ENCODE measurements at places on chromosomes 1 and 21.

DNA sequence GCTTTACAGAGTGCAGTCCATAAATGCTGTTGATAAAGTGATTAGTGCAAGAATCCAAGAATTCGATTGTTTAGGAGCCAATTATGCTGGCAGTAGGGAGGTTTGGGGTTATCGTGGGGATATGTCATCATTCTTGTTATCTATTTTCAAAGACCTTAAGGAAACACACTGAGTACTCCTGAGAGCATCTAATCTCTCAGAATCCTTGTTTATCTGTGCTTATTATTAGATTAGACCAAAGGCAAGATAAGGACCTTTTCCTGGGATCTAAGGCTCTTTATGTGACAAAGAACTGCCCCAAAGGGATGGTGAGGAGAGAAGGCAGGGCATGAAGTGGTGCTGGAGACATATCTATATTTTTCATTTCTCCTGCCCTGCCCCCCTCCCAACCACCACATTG lies 139.1 kb downstream of the TSEN15 start:
- no peak for DNase-seq

- DNase-seq: no peak
Measured at GRCh38 chr1:15139654-15140350, 13.7 kb upstream of the TMEM51 start.

DNA sequence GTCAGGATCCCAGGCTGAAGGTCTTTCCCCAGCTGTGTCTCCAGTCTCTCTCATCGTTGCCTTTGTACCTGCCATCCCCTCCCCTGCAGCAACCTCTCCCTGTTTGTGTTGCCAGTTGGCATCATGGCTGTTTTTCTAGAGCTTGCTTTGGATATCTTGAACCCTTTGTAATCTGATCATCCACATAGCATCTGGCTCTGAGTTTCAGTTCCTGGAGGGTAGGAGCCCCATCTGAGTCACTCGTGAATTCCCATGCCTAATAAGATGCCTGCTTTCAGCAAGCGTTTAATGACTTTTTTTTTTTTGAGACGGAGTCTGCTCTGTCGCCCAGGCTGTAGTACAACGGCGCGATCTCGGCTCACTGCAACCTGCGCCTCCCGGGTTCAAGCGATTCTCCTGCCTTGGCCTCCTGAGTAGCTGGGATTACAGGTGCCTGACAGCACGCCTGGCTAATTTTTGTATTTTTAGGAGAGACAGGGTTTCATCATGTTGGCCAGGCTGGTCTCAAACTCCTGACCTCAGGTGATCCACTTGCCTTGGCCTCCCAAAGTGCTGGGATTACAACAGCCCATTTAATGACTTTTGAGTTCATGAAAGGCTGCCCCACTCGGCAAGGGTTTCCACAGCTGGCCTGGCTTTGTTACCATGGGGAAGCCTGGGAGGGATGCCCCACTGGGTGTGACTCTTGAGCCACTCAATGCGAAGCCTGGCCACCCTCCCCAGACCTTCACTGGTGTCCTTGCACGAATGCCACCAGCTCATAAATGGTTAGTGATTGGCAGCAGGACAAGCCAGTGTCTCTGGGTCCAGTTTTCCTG lies 11.9 kb downstream of the ALPL start:
- no peak for DNase-seq

DNA sequence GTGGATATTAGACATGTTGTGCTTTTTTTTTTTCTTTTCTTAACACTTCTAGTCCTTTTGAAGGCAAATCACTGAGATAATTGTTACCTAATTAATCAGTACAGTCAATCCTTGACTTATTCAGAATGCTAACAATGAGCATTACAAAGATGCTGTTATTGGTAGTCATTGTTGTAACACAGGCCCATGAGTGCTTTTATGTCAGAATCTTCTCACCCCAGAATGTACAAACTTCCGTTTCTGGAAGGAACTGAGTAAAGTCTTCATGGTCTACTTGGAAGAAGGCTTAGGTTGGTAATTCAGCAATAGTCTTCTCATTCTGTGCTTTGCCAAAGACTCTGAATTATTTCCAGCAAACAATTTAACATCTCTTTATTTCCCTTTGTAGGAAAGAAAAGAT lies 3.1 kb downstream of the KCNK1 start:
- DNase-seq: no peak

DNA sequence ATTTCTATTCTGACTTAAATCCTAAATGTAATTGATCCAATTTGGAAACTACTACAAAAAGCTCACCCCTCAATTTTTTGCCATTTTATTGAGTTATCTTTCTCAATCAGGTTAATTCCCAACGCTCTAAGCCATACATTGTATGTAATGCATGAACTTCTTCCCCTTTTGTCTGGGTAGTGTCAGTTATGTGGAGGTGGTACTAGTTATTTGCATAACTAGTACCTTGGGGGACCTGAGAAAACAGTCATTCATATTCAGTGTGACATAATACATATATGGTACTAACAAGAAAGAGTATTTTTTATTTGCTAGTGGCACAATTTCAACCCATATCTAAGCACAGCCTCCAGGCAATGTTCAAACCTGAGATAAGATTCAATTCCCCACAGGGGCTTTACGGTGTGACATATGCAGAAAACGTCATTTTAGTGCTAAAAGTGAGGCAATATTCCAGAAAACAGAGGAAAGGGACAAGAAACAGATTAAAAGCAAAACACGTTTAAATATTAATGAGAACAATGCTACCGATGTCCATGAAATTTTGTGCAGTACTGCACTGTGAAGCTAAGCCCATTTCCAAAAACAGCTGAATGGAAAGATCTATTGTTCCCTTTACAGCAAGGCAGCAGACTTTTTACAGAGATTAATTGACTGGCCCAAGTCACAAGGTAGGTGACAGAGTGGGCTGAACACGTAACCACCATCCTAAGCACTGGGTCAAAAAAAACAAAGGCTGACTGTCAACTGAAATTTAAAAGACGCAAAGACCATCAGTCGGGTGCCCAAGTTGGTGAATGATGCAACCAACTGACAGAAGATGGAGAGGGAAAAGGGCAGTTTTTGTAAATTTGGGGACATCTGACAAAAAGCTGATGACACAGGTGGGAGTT lies 1.4 kb downstream of the HLCS start:
- no peak for DNase-seq

DNA sequence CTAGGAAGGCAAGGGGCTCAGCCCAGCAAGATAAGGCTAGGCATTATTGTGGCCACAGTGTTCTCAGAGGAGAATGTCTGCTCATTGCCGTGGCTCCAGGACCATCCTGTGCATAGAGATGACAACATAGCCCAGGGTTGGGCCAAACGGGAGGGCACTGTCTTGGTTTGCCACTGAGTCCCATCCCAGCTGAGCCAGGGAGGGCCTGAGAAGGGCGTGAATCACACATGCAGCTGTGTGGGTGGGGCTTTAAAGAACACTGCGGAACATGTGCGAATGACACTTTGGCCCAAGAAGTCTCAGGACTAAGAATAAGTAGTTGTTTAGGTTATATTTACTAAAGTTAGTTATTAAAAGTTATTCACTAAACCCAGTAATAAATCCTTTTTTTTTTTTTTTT lies 18.5 kb downstream of the CHAF1B start:
- no peak for DNase-seq

- DNase-seq: no peak
Measured at GRCh38 chr1:212951126-212951946, 995 bp downstream of the VASH2 start.

DNA sequence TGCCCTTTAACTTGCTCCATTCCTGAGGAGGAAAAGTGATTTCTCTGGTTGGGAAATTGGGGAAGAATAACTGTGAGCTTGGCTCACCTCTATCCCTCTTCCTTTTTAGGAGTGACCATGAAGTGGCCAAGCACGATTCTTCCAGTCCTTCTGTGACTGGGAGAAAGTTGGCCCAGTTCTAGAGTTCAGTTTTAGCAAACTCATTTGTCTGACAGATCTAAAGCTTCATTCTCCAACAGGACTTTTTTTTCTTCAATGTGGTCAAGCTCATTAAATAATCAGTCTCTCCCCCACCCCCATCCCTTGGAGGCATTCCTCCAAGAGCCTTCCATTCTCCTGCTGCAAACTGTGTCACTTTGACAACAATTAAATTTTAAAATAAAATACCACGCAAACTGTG lies 6.4 kb upstream of the AGL start:
- DNase-seq: no peak

DNA sequence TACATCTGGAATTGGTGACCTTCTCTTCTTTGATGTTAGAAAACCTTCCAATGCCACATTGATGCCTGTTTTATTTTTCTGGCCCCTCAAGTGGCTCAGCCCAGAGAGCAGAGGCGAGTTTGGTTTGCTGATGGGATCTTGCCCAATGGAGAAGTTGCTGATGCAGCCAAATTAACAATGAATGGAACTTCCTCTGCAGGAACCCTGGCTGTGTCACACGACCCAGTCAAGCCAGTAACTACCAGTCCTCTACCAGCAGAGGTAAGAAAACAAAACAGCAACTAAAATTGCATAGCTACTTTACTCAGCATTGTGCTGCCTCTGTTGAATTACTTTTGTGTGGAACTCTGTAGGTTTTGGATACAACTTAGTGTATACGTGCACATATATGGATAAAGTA lies 97.6 kb downstream of the CC2D1B start:
- DNase-seq: no peak

DNA sequence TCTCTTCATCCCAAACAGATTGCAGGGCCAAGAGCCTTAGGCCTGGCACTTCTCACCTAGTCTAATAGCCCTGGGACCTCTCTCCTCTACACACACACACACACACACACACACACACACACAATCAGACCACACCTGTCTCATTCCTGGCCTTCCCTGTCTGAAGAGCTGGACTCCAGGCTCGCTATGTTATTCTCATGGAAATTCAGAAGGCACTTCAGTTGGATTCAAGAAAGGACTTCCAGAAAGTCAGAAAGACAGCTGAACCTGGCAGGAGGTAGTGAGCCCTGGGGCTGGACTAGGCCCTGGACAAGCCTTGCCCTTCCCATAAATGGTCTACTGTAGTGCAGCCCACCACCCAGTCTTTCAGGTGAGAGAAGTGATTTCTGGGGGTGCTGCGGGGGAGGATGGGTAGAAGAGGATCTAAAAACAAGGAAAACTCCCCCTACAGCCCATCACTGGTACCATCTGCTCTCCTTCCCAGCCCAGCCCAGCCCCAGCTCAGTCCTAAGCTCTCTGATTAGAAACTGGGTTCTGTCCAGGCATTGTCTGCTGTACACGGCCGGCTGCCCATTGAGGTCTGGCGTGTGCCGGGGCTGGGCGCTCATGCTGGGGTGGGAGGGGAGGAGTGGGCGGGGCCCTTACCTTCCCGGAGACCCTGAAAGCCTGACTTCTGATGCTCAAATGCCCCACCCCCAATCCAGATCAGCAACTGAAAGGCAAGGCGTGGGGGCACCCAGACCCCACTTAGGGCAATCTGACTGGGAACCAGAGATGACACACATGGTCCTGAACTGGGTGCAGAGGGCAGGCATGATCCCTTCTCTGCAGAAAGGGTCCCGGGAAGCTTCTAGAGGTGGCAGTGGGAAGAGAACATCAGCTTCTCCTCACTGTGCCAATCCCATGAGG lies 2.5 kb downstream of the KIF21B start:
- no peak for DNase-seq

GRCh38 chr1:173409613-173410012 lies 67.5 kb upstream of the PRDX6 start:
- DNase-seq: no peak

DNA sequence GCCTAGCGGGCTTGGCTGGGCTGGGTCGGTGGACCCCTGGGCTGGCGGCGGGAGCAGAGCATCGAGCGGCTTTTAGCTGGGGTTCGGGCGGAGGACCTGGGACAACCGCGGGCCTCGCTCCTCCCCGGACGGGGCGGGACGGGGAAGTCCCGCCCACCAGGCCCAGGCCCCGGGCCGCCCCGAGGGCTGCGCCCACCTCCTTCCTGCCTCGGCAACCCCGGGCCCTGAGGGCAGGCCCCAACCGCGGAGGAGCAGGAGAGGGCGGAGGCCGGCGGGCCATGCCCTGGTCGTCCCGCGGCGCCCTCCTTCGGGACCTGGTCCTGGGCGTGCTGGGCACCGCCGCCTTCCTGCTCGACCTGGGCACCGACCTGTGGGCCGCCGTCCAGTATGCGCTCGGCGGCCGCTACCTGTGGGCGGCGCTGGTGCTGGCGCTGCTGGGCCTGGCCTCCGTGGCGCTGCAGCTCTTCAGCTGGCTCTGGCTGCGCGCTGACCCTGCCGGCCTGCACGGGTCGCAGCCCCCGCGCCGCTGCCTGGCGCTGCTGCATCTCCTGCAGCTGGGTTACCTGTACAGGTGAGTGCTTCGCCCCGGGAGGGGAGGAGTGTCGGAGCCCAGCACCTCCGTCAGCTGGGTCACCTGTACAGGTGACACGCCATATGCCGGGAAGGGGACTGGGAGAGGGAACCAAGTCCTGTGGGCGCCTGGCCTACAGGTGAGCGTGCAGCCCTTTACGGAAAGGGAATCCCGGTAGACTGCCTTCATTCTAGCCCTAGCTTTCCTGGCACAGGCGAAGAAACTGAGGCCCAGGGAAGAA lies at the start of gene XKR8:
TSS of gene XKR8 (plus strand) at position 182 of the 812 bp plus-strand sequence. CDS start at position 279, 97 bp downstream.
- peak; percentile 79 for DNase-seq

GRCh38 chr21:15775981-15776380 lies 46.2 kb downstream of the USP25 start:
- DNase-seq: no peak

- DNase-seq: no peak
Measured at GRCh38 chr1:24727501-24728216, 17.6 kb upstream of the CLIC4 start.

DNA sequence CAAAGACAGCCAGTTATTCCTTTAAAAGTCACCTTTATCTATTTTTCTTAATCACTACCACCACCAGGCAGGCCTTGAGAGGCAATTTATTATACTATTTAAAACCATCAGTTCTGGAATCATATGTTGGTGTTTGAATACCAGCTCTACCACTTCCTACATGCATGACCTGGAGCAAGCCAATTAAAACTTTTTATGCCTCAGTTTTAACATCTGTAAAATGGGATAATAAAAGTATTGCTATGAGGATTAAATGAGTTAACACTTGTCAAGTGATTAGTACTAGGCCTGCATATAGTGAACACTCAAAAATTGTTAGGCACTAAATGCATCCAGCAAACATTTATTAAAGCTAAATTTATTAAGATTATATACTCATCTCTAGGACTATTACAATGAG lies 49.2 kb upstream of the ADORA3 start:
- no peak for DNase-seq

DNA sequence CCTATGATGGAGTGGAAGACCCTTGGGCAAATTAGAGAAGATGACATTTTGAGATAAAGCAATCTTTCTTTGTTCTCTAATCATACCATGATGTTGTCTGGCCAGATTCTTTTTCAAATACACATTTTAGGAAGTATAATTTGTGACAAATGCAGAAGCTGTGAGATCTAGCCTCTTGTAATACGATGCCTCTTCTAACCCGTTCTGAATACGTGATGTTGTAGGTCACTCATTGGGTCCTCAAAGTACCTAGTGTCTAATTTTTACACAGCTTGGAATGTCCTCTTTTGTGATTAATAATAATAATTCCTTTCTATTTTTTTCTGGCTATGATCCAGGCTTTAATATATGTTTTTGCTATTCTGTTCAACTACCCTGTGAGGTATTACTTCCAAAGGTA lies 502.7 kb downstream of the NUF2 start:
- DNase-seq: no peak

GRCh38 chr1:225772323-225772768 lies 5.3 kb upstream of the SRP9 start:
- no peak for DNase-seq

- no peak for DNase-seq
Measured at GRCh38 chr21:44802396-44803153, 955 bp upstream of the UBE2G2 start.

- DNase-seq: no peak
Measured at GRCh38 chr1:54377040-54377691, 29.0 kb downstream of the SSBP3 start.

GRCh38 chr21:33230545-33231324 lies 997 bp downstream of the IFNAR2 start:
- no peak for DNase-seq

GRCh38 chr21:37153196-37153934 lies 80.3 kb downstream of the TTC3 start:
- DNase-seq: no peak
